WTC11 (cell line): ENCODE measurements at places on chromosomes 1 and 21. TPM values are rescaled to one million over a fixed set of nuclear protein-coding genes. Genes with fewer than 3 reads are reported as not detected.

- no peak for DNase-seq
- H3K4me1 ChIP-seq: no peaks in the 10 kb centered on the region
- H3K4me3 ChIP-seq: no peak overlapping the region
- no peaks in the 10 kb centered on the region for H3K36me3 ChIP-seq
- no peaks in the 10 kb centered on the region; the same call in 1 of the 2 replicates for H3K27me3 ChIP-seq
- H3K27ac ChIP-seq: no peak overlapping the region
These were observed 73.1 kb downstream of the GPR88 start for GRCh38 chr1:100611086-100611485.

GRCh38 chr1:184888505-184888904 is 85.8 kb downstream of the NIBAN1 start:
- H3K4me1 ChIP-seq: peaks cover 14% of the 10 kb centered on the region
- H3K27ac ChIP-seq: no peak overlapping the region
- DNase-seq: no peak
- H3K27me3 ChIP-seq: peaks cover 37% of the 10 kb centered on the region
- H3K36me3 ChIP-seq: no peaks in the 10 kb centered on the region

DNA sequence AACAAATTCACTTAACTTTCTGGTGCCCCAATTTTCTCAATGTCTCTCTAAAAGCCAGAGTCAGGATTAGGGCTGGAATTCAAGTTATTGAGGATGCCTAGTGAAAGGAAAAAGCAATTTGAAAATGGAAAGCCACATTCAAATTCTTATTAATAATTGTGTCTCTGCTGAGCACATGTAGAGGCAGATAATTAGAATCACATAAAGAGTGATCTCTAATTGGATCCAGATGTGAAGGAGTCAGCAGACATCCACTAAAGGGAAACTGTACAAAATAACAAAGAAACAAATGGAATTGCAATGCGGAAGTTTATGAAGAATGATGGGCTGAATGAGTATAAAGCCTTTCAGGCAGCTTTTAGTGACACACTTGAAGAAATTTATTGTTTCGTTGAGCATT is 482.6 kb downstream of the TTLL7 start:
- no peaks in the 10 kb centered on the region for H3K36me3 ChIP-seq
- H3K27me3 ChIP-seq: no peaks in the 10 kb centered on the region
- H3K27ac ChIP-seq: no peak overlapping the region
- no peak for DNase-seq

DNA sequence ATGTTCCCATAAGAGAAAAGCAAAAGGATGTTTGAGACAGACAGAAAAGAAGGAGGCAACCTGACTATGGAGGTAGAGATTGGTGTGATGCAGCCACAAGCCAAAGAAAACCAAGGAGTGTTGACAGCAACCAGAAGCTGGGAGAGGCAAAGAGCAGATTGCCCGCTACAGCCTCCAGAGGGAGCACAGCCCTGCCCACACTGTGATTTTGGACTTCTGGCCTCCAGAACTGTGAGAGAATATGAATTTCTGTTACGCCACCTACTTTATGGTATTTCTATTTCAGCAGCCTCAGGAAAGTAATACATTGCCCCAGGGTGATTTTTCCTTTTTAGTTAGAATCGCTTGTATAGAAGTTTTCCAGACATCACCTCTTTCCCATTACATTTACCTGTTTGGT is 28.4 kb downstream of the SLAMF6 start:
- no peak overlapping the region for H3K4me3 ChIP-seq
- H3K4me1 ChIP-seq: no peaks in the 10 kb centered on the region; the same call in 1 of the 2 replicates
- DNase-seq: peak; percentile 43
- H3K36me3 ChIP-seq: peaks cover 14% of the 10 kb centered on the region
- no peaks in the 10 kb centered on the region for H3K27me3 ChIP-seq

DNA sequence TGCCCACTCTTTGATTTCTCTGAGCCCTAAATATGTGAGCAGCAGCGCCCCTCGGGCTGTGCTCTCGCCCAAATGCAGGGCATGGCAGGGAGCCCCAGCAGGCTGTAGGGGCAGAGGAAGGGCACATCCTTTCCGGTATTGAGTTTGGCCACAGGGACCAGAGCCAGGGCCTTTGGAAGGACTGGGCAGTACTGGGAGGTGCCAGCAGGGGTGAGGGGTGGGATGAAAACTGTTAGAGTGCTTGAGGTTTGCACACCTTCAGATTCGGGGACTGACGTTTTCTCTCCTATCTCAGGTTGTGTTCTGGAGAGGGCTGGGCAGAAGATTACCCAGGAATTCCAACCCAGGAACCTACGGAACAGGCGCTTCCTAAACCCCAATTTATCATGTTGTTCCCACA is 2.2 kb upstream of the ATP1A2 start:
- peaks cover 2% of the 10 kb centered on the region; the same call in 1 of the 2 replicates for H3K27me3 ChIP-seq
- H3K27ac ChIP-seq: no peak overlapping the region
- no peak for DNase-seq

DNA sequence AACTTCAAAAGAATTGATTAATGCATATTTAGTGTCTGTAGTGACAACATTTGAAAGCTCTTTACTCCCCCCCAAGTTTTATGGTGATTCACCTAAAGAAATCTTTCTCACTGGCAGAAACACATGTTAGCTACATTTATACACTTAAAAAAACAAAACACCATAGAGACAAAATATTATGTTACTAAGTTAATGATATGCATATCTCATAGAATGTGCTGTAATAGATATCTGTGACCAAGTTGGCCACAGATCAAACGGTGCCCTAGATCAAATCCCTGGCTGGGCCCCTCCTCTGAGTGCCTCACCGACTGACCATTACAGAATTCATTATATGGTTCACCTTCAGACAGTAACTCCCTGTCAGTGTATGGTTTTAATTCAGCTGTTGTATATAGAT is 322.1 kb upstream of the LYPLAL1 start:
- no peak for DNase-seq
- no peaks in the 10 kb centered on the region for H3K4me1 ChIP-seq
- no peaks in the 10 kb centered on the region for H3K27me3 ChIP-seq
- H3K4me3 ChIP-seq: no peak overlapping the region

DNA sequence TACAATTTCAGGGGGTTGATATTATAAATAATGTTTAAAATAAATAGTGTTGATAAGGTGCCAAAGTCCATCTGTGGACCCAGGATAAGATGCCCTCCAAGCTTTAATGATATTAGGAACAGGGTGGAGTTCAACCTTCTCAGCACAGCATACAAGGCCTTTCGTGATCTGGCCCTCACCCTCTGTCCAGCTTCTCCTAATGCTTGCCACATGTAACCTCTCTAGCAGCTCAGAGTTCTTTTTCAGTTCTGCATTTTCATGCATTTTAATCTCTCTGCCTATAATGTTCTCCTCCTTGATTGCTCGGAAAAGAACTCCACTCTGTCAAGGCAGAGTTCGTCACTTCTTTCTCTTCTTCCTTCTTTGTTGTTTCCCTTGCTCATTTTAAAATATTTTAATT is 21.4 kb upstream of the SMAP2 start:
- no peak overlapping the region for H3K4me3 ChIP-seq
- H3K27ac ChIP-seq: no peak overlapping the region
- no peak for DNase-seq
- no peaks in the 10 kb centered on the region for H3K36me3 ChIP-seq
- no peaks in the 10 kb centered on the region for H3K4me1 ChIP-seq

GRCh38 chr21:33909756-33910155 is 5.8 kb downstream of the ATP5PO start:
- H3K27me3 ChIP-seq: no peaks in the 10 kb centered on the region
- peaks cover 77% of the 10 kb centered on the region for H3K36me3 ChIP-seq
- H3K4me1 ChIP-seq: peaks cover 7% of the 10 kb centered on the region
- H3K27ac ChIP-seq: no peak overlapping the region
- no peak for DNase-seq

Gene KRTAP21-2
- total RNA-seq: not detected in 3 replicates
